ENCODE measurements at places on chromosomes 11 and 22. TPM values are rescaled to one million over a fixed set of nuclear protein-coding genes. Genes with fewer than 3 reads are reported as not detected.

DNA sequence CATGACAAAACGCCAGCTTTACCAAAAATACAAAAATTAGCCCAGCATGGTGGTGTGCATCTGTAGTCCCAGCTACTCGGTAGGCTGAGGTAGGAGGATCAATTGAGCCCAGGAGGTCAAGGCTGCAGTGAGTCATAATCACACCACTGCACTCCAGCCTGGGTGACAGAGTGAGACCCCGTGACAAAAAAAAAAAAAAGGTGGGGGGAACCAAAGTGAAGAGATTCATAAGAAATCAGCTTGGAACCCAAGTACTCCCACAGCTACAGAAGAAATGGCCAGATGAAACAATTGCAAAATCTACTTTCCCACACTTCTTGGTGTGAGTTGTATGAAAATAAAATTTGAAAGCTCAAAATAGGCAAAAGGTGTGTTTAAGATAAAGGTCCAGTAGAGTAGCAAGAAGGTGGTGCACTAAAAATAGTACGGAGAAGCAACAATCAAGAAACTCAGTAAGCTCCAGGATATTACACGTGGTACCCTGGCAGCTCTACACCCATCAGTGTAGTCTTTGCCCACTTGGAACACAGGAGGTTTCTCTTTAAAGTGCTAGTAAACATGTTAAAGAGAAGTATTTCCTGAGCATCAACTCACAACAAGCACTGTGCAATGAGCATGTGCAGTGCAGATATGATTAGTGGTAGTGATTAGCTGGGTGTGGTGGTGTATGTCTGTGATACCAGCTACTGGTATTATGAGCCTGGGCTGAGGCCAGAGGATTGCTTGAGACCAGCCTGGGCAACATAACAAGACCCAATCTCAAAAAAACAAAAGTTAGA lies 5.3 kb downstream of the HARBI1 start:
- DNase-seq: no peak

GRCh38 chr22:29946220-29946619 lies 63.2 kb downstream of the MTMR3 start:
- no peak for DNase-seq

DNA sequence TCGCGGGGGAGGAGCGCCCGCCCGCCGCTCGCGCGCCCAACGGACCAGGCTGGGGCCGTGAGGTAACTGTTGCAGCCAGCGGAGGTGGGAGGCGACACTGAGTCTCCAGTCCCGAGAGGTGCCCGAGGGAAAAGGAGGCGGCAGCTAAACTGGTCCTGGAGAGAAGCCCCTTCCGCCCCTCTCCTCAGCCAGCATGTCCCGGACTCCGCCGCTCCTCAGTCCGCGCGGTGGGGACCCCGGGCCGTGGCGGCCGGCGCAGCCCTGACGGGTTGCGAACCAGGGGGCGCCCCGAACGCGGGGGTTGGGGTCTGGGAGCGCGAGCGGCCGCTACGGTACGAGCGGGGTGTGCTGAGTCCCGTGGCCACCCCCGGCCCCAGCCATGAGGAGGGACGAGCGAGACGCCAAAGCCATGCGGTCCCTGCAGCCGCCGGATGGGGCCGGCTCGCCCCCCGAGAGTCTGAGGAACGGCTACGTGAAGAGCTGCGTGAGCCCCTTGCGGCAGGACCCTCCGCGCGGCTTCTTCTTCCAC lies at the start of gene PDE3B:
Gene PDE3B (plus strand): TSS at position 108 of the 529 bp plus-strand sequence. CDS start 272 bp downstream, at position 380.
- DNase-seq: peak; percentile 68

DNA sequence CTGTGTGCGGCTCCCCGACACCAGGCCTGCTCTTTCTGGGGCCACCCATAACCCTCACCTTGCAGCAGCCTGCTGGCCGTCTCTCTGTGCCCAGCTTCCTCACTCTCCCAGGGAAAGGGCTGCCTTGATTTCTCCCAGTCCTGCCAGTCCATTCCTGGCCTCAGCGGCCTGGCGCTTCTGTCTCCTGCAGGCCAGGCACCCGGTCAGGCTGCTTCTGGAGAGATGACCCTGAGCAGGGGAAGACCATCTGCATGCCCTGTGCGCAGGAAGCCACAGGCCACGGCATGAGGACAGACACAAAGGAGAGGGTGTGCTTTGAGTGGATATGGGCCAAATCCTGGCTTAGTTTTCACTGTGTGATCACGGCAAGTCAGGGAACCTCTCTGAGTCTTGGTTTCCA lies 86.2 kb downstream of the TSPAN18 start:
- no peak for DNase-seq

GRCh38 chr11:133318221-133318620 lies 214.1 kb downstream of the OPCML start:
- no peak for DNase-seq

Gene C11orf52
- not detected for total RNA-seq

Gene RAB39A
- 0.18 TPM for total RNA-seq
